ENCODE measurements at places on chromosomes 12 and 14.

DNA sequence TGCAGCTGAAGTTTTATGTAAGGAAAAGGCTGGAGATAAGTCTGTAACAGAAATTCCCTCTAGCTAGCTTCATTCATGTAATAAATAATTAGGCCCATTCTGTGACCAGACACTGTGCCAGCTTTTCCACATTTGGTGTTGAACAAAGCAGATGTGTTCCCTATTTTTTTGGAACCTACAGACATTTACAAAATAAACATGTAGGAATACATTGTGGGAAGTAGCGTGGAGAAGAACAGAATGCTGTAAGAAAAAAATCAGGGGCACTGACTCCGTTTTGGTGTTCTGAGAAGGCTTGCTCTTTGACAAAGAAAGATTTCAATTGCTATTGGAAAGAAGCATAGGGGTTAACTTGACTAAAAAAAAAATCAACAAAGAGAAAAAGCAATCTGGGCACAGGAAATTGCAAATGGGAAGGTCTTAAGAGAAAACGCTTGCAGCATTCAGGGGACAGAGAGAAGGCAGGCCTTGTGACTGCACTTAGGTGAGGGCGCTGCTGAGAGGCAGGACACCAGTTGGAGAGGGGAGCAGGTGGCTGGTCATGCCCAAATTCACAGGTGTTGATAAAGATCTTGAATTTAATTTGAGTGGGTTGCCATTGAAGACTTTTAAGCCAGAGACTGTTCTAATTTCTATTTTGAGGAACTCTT, 4.0 kb downstream of the FAR2 start:
- DNase-seq = no peak

GRCh38 chr12:80332827-80333226, 111.2 kb upstream of the PTPRQ start:
- DNase-seq = no peak

DNA sequence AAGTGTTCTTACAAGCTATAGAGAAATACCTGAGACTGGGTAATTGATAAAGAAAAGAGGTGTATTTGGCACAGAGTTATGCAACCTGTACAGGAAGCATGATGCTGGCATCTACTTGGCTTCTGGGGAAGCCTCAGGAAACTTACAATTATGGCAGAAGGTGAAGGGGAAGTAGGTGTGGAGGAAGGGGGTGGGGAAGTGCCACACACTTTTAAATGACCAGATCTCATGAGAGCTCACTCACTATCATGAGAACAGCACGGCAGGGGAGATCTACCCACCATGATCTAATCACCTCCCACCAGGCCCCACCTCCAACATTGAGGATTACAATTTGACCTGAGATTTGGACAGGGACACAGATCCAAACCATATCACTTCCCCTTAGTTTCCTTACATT, 32.8 kb downstream of the TSHR start:
- no peak for DNase-seq

DNA sequence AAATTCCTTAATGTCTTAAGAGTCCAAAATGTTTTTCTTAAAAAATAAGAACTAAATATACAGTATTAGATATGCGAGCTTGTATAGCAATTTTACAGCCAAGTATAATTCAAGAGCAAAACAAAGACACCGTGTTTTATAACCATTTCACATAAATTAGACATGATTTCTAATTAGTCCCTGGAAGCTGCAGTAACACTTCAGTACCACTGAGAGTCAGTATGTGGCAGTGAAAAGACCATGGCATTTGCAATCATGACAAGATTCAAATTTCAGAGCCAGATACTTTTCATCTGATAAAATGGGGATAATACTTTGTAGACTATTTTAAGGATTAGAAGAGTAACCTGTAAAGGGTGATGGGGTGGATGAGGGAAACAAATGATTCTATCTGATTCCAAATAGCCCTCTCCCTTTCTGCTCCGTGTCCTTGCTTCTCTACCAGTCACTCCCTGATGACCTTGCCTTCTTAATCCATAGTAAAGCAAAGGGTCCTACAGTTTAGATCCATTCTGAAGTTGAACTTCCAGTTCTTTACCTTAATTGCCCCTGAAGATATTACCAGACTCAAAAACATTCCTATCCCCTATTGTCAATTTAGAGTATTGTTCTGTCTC, 145.4 kb upstream of the ABCD2 start:
- no peak for DNase-seq

DNA sequence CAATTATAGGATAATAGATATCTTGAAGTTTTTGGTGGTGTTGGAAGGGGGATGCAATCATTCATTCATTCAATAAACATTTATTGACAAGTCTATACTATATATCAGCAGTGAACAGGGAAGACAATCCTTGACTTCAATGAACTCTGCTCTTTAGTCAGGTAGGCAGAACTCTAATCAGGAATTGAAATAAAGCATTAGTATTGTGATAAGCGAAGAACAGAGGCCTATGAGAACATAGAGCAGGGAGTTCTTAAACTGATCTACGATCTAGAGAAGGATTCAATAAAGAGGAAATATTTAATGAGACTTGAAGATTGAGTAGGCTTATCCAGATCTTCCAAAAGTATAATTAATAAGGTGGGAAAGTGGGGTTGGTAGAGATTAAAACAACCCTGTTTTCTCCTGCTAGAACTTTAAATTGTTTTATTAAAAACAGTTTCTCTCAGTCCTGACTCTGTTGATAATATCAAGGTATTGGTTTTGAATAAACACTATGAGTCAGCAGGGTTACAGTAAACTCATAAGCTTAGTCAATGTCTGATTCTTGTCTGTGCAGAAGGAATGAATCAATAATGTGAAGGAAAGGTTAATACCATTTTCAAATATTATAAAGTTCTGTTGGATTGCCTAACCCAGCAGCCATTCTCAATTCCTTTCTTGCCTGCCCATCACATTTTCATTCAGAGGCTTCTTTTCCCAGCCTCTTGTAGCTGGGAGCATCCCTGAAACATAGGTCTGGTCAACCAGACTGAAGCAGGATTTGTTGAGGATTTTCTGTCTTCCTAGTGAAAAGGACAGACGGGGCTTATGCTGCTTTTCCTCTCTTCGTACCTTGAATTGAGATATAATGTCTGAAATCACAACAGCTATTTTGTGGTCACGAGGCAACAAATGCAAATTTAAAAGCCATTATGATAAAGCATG, 38.9 kb upstream of the KTN1 start:
- DNase-seq = no peak

- no peak for DNase-seq
Observed at GRCh38 chr12:83349907-83350611, 663.4 kb downstream of the TMTC2 start.

GRCh38 chr12:4535092-4535491, 3.6 kb upstream of the RAD51AP1 start:
- DNase-seq = no peak
